ENCODE measurements at places on chromosomes 1 and 21. TPM values are rescaled to one million over a fixed set of nuclear protein-coding genes. Genes with fewer than 3 reads are reported as not detected.

GRCh38 chr1:160115545-160116282 lies at the start of gene ATP1A2:
Gene ATP1A2, plus strand, starts transcription at chr1:160115759. Its CDS starts 103 bp downstream, at chr1:160115862.
- DNase-seq: no peak

- no peak for DNase-seq
Measured at GRCh38 chr21:14353231-14353630, 29.7 kb downstream of the HSPA13 start.

DNA sequence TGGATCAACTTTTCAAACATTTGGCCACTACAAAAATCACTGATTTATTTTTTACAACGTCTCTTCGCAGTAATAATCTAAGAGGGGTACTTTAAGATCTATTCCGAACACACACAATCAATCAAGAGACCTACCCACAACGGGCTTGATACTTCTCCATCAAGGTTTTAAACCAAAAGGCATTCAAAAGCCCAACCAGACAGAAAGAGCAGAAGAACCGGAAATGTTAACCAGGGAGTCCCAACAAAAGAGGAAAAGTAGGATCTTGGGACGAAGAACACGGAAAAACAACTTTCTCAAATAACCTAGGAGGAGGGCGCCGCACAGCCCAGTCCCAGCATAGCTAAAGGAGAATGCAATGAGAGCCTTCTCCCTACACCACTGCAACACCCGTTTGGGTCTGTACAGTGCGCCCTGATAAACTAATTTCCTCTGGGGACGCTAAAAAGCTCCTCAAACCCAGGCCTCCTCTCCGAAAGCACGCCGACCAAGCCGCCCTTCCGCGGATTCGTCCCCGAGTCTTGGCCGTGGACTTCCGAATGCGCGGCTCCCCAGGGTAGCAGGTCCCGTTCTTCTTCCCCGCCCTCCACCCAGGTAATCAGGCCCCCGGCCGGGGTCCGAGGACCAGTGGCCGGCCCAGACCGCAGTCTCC lies 623 bp downstream of the RPL22 start:
- no peak for DNase-seq

- no peak for DNase-seq
Measured at GRCh38 chr1:37306461-37306860, 167.9 kb upstream of the ZC3H12A start.

DNA sequence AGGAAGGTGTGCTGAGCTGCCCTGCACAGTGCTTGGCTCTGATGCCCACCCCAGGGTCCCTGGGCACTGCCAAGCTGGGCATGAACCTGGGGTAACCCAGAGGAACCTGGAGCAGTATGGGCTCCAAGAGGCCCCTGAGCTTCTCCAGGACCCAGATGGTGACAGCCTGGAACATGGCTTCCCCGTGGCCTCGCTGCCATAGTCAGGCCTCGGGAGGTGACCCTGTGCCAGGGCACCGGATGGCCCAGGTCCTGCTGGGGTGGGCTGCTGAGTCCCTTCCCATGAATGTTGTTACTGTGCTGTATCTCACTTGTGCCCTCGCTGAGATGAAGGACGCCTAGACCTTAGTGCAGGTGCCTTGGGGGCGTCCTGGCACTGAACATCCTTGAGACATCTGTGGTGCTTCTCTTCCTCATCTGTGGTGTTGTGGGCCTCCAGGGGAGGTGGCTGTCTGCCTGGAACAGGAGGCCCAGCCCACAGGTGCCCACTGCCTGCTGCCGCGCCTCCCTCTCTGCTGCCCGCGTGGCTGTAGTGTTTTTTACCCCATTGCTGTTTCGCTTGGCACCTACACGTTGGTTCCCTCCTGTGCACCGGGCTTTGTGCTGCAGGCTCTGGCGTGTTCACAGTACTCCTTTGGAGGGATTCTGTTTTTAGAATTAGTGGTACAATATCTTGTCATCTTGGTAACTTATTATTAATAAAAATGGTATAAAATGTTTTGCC lies 160.3 kb downstream of the PCBP3 start:
- no peak for DNase-seq

DNA sequence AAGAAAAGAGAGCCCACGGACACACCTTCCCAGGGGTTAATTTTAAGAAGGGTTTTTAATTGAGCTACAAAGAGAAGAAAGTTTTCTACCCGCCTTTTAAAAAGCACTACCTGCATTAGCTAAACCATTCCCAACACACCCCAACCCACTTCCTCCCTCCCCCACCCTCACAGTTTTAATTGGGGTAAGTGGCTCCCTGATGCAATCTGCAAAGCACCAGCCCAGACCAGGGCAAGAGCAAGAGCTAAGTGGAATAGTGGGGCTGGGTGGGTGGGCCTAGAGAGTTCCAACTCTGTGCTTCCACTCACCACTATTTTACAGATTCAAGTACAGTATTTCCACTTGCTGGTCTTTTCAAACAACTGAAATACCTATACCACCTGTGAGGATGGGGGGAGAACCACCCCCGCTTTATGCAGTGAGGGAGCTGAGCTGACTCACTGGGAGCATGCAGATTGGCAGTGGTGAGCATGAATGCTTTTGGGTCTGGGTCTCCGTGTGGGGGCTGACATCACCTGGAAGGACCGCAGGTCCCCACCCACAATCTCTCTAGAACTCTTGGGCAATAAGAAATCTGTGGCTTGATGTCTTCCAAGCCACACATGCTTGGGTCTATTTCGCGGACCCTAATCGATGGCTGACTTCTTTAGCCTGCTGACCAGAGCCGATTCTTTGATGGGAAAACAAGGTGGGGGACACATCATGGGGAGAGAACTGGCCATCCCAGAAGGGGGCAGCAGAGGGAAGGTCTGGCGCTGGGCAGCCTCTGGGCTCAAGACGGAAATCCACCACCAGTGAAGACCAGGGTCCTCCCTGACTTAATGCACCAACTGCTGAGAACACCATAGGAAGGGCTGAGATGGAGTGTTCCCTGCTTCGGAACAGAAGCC lies 95.5 kb downstream of the SSBP3 start:
- peak; percentile 11 for DNase-seq

DNA sequence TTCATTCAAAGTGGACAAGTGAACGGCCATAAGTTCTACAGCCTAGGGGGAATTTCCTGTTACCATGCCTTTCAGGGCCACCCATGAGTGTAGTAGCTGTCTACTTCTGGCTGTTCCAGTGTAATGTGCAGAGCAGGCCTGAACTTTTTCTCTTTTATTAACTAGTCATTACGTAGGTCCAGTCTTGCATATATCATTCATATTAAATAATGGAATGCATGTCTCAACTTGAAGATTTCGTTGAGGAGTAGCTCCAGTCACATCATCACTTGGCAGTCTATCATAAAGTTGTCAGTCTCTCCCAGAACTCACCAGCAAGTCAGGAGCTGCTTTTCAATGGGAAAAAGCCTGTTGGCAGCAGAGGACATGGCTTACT lies 12.0 kb upstream of the GIPC2 start:
- DNase-seq: no peak

DNA sequence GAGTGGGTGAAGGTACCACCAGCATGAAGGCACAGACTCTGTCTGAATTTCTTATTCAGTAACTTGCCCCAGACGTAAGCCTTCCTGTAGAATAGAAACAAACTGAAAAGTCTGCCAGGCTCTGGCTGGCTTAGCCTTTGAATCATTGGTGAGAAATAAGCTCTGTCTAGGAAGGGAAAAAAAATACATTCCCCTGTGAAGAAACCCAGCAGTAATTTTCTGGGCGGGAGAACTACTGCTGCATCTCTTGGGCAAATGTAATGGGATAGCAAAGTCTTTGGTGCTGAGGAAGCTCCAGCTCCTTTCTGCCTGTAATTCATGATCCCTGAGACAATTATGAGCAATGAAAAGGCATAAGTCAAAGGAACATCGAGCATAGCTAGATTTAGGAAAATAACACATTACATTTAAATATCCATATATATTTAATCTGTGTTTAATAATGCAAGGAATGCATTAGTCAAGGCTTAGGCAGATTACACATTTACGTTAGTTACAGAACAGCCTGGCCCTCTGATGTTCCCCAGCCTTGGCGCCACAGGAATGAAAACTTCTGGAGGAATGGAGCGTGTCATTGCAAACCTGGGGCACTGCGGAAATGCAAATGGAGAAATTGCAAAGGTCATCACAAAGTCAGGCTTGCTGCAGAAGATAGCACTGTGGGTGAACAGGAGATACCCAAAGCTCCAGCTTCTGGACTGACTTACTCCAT lies 216.3 kb upstream of the CAMK1G start:
- no peak for DNase-seq

DNA sequence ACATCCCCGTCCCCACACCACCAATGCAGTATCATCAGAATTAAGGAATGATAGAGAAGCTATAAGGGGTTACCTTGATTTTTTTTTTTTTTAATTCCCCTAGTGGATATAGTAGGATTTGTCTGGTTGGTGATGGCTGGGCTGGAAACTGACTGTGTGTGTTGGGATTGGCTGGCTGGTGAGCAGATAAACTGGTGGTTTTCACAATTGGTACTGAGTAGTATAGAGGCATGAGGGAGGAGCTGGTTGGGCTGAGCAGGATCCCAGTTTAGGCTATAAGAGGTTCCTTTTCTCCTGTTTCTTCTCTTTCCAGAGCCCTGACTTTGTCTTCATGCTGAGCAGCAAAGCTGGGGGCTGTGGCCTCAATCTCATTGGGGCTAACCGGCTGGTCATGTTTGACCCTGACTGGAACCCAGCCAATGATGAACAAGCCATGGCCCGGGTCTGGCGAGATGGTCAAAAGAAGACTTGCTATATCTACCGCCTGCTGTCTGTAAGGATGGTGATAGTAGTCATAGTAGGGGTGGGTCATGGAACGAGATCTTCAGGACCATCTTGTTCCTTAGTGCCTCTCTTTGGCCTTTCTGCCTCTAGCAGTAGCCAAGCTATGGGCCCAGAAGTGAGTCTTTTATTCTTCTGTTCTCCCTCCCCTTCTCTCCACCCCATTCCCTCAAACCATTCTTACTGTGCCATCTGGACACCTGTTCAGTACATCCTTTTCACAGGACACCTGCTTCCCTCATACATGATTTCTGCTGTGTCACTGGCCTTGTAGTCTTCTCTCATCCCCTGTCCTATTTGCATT lies 26.9 kb downstream of the RAD54L start:
- DNase-seq: no peak

GRCh38 chr1:209045331-209046057 lies 538.0 kb upstream of the CAMK1G start:
- DNase-seq: no peak

GRCh38 chr1:77218477-77219165 lies 609 bp downstream of the PIGK start:
- no peak for DNase-seq

DNA sequence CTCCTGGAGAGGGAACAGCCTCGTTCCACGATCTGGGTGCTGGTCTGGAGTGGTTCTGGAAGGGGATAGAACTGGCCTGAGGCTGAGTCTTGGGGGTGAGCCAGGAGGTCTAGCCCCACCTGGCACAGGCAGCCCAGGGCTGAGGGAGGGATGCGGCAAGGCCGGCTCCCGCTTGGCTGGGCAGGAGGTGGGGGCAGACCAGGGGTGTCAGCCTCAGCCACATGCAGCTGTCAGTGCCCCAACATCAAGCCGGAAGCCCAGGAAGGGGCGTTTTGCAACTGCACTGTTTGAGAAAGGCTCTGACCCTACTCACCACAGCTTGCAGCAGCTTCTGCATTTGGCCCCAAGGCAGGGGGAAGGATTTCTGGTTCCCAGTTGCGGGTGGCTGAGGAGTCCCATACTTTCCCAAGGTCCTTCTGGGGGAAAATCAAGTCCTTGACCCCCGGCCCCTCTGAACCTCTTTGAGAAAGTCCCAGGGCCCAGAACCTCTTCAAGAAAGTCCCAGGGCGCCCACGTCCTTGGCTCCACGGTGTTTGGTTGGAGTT lies 2.0 kb downstream of the EFHD2 start:
- DNase-seq: no peak

DNA sequence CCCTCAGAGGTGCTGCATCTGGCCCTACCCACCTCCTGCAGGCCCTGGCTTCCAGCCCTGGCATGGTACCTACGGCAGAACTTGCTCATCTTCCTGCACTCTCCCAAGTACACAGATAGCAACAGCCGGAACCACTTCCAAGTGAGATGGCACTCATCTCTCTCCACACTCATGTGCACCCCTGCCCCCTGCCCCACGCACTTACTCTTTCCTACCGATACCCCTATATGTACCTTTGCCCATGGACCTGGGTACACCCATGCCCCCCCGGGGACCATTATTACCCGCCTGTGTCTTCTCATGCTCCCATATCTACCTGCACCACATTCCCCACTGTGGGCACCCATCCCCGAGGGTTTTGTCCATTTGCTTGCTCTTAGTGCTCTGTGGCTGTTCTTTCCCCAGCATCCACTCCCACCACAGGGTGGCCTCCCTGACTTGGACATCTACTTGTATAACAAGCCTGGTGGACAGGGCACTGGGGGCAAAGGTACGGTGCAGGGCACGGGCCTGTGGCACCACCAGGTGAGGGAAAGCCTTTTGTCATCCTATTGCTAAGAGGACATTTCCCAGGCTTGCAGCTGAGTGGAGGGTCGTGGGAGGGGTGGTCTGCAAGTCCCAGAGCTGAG lies 14.7 kb downstream of the HYI start:
- no peak for DNase-seq

DNA sequence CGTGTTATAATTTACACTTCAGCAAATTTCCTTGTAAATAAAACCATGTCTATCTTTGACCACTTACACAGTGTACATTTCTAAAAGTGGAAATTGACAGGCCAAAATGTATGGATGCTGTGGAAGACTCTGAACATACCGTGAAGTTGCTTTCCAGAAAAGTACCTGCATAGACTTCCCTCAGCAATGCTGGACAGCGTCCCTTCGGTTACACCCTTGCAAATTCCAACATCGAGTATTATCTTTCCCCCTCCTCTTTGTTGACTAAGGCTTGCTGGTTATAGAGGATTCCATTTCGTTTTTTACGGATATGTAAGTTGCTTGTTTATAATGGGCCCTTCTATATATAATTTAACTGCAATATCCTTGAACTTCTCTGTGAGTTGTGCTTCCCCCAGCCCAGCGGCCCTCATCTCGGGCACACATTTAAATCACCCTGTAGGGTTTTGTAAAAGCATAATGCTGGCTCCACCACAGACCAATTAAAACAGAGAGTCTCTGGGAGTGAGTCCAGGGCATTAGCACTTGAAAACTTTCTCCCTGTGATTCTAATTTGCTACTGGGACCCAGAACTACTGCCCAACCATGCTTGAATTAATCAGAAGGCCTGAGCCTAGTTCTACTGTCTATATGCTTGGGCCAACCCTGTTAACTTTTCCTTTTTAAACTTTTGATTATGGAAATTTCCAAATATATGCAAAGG lies 230.3 kb downstream of the GRIK3 start:
- no peak for DNase-seq

DNA sequence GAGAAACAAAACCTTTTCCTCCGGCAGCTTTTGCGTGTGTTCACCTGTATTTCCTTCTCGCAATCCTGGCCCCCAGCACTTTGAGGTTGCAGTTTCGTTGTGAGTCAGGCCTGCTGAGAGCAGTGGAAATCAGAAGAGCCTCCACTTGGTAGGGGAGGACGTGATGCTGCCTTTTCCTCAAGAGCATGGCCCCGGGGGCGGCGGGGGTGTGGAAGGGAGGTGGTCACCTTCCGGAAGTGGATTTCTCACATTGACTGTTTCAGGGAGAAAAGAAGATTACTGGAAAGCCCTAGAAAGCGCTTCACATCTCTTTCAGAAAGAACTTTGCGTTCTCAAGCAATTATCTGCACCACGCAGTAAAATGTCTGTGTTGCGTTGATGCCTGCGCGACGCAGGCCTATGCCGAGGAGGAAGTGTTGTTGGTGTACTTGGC lies 12.2 kb upstream of the IL10 start:
- DNase-seq: no peak

CFAP57 gene
- 0.20 TPM for total RNA-seq

DENND2D gene
- total RNA-seq: 1.3 TPM

KPRP gene
- not detected for total RNA-seq

LRRN2 gene
- not detected for total RNA-seq

KHDC4 gene
- 35.6 TPM for total RNA-seq

S100A16 gene
- total RNA-seq: 689 TPM

PTPN7 gene
- 0.40 TPM for total RNA-seq

PYHIN1 gene
- not detected for total RNA-seq

Data from pulmonary artery endothelial cell (primary cell).